NCI-H187 treated with DMSO at 0.1 percent for 48 hours (cell line): ENCODE measurements at places on chromosomes 6 and 20.

DNA sequence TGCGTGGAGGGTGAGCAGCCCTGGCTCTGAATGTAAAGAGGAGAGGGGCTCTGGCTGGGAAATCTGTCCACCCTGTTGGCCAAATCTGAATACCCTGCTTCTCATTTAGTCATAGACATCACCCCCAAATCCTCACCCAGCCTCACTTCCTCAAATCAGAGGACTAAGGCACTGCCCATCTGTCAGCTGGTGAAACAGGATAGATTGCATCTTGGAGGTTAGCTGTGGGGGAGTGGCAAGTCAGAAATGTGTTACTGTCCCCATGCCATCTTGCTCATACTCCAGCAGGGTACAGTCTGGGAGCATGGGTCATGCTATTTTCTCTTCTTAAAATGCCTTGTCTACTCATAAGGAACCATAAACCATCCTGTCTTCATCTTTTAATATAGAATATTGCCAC is 9.5 kb upstream of the DTNBP1 start:
- DNase-seq: no peak

DNA sequence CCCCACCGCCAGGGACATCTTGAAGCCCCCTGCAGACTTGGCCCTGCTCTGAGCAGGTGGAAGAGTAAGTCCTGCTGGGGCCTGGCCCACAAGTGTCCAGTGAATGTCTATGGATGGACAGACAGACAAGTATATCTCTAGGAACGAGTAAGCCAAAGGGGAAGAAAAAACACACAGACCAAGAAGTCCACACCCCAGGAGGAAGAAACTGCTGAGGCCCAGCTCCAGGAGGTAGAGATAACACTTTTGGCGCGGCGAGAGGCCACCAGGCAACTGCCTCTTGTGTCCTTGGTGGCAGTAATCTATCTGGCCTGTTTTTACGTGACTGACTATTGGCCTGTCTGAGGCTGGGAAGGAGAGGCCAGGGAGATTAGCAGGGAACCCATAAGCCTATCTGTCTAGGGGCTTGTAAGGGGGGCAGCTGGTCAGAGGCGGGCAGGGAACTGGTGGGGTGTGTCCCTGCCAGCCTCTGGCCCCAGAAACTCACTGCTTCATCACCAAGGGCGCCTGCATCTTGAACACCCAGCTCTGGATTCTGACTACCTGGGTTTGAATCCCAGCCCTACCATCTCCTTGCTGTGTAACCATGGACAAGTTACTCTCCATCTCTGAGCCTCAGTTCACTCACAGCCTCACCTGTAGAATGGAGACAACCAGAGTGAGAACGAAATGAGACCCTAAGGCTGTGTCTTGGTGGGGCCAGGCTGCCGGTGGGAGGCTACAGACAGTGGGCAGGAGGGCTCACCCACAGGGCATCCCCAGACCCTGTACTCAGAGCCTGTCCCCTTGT is 31.3 kb downstream of the C20orf203 start:
- DNase-seq: no peak

- DNase-seq: no peak
Observed at GRCh38 chr6:169158691-169159090, 95.0 kb downstream of the THBS2 start.

- DNase-seq: no peak
Observed at GRCh38 chr6:10849901-10850300, 11.6 kb upstream of the MAK start.

DNA sequence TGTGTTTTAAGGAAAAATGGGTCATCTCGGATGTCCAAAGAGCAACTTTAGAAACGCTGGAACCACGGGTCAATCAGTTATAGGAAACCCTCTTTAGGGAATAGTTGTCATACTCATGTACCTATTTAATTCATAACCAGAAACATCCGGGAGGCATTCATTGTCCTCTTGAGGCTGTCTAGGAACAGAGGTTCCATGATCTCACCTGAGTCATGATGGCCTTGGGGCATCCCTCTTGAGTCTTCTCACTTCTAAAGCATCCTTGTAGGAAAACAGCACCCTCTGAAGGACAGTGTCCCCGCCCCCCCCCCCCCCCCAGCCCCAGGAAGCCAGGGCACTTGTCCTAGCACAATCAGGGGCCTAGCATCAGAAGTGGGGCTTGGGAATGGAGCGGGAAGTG is 46.3 kb upstream of the CDH4 start:
- no peak for DNase-seq

- no peak for DNase-seq
Observed at GRCh38 chr6:156963712-156964700, 186.8 kb downstream of the ARID1B start.

GRCh38 chr6:5468586-5468985 is 207.3 kb downstream of the FARS2 start:
- no peak for DNase-seq

GRCh38 chr6:42781796-42782688 is at the start of gene BICRAL:
BICRAL (plus strand) TSS chr6:42782052; CDS start chr6:42822023, 39,971 bp downstream.
- DNase-seq: no peak

GRCh38 chr6:70299456-70299855 is 3.4 kb downstream of the COL9A1 start:
- DNase-seq: no peak

DNA sequence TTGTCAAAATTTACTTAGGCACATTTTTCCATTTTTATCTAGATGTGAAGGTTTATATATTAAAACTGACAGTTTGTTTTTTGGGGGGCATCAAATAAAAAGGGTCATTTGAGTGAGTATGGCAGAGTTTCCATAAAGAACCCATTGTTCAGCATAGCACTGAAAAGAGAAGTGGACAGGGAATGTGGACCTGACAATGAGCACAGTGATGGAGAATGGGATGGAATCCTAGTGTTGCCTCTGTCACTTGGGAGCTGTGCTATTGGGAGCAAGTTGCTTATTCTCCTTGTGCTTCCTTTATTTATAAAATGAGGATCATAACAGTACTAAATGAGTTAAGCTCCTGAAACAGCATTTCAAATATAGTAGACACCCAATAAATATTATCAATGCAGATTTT is 130.7 kb upstream of the SIM1 start:
- no peak for DNase-seq

GRCh38 chr6:9806195-9806594 is 608.7 kb downstream of the TFAP2A start:
- no peak for DNase-seq

DNA sequence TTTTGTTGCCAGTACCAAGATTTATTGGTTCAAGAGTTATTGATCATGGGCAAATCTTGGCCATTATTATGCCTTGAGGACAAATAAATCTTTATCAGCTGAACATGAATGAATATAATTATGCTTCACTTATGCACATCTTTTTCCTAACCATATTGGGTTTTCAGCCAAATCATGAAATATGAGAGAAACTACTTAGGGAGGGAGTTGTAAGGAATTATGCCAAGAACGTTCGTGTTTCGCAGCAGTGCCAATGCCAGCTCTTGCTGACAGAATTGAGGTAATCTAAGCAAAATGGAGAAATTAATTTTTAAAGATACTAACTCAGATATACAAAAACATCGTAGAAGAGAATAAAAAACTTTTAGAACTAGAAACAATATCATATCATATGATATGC is 301.1 kb upstream of the SASH1 start:
- DNase-seq: no peak

- DNase-seq: no peak
Observed at GRCh38 chr6:73123632-73124329, 101.5 kb downstream of the KHDC1L start.

GRCh38 chr6:119799596-119800509 is 450.3 kb upstream of the MAN1A1 start:
- no peak for DNase-seq

GRCh38 chr6:48476257-48476656 is 365.3 kb upstream of the PTCHD4 start:
- no peak for DNase-seq

DNA sequence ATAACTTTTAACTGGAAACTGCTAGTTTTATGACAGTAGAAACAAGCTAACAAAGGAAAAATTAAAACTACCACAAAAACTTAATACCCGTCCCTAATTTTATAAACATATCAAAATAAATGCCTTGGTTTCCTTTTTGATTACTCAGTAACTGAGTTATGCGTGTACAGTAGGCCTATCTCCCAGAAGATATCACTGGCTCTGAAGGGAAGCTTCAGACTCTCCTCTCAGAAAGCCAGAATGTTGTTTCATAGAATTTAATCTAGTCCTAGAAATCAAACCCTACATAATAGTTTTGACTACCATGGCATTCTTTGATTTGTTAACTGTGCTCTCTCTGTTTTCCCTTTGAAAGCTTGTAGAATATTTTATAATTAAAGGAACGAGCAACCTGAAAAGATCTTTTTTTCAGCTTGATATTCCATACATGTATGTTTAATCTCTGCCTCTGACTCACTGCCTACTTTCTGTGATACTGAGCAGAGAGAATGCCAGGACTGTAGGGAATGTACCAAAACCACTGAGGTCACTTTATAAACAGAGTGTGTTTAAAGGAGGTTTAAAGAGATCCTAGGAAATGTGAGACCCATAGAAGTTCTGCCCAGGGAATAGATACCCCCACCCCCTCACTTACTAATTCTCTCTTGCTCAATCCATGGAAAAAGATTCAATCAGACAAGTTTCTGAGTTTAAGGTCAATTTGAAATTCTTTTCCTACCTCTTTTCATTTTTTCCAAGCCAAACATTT is 311.5 kb downstream of the HDGFL1 start:
- no peak for DNase-seq

- DNase-seq: no peak
Observed at GRCh38 chr6:142696123-142697000, 248.6 kb downstream of the HIVEP2 start.

- DNase-seq: no peak
Observed at GRCh38 chr6:99318566-99318965, 30.9 kb downstream of the FAXC start.

DNA sequence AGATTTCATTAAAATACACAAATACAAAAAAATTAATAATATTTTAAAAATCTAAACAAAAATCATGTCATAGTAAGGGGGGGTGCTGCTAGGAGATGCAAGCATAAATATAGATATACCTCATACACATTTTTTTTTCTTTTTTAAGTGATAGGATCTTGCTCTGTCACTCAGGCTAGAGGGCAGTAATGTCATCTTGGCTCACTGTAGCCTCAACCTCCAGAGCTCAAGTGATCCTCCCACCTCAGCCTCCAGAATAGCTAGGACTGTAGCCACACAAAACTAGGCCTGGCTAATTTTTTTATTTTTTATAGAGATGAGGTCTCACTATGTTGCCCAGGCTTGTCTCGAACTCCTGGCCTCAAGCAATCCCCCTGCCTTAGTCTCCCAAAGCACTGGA is 90.8 kb downstream of the HACE1 start:
- no peak for DNase-seq

DNA sequence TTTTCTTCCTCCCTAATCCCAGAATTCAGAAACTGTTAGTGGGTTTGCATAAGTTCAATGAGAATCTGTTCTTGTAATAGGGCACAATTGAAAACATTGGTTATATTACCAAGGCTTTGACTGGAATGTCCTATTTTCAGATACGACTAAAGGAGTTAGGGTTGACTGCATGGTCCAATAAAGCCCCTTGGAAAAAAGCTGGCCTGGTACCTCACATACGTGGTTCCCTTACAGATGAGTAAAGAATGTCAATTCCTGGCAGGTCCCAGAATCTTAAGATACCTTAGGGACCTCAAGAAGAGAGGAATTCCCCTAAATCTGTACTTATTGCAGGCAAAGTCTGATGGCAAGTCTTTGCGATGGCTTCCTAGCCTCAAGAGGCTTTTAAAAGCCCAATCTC is 4.6 kb downstream of the PPDPF start:
- DNase-seq: no peak

GRCh38 chr20:58715801-58716475 is 23.3 kb downstream of the NPEPL1 start:
- no peak for DNase-seq

DNA sequence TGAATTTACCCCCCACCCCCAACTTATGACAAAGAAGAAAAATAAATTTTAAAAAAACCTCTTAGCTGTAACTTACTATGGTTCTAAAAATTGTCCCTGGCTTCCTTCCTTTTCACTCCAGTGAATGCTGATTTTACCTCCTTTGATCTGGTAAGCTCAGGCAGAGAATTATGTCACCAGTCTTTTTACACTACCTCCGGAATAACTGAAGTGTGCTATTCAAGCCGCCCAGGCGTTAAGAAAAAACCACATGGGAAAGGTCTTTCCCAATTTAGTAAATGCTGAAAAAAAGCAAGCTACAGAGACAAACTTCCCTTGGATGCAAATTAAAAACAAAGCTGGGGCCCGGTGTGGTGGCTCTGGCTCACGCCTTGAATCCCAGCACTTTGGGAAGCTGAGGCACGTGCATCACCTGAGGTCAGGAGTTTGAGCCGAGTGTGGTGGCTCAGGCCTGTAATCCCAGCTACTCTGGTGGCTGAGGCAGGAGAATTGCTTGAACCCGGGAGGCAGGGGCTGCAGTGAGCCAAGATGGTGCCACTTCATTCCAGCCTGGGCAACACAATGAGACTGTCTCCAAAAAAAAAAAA is 12.4 kb downstream of the SNX5 start:
- no peak for DNase-seq

GRCh38 chr6:107554918-107555317 is 65.0 kb downstream of the SOBP start:
- DNase-seq: no peak

DNA sequence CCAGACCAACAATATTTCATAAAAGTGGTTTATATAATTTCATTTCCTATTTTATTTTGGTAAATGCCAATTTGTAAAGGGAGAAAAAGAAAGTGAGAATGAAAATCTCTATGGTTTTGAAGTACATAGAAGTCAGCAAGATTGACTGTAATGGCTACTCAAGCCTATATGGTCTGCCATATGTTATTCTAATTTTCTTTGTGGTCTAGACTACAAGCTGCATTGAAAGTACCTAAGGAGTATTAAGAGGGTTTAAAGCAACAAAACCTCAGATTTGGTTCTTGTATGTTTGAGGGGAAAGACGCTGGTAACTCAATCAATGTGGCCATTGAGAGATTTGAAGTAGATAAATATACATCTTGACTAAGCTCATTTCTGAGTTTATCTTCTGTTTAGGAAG is 193.5 kb upstream of the EYA4 start:
- no peak for DNase-seq

DNA sequence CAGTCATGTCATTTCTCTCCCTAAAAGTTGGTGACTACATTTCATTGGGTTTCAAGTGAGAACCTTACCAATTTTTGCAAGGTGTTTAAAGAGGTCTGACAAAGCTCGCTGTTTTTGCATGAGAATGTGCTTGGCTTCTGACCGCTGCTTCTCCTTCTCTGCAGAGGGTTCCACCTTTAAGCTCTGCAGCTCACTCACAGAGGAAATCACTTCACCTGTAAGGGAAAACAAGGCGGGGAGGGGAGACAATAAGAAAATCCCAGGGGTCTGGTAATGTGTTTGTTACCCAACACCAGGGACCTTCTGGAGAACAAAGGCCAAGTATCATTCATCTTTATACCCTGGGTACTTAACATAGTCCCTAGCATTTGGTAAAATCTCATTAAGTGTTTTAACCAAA is 40.0 kb upstream of the LYRM2 start:
- no peak for DNase-seq

DNA sequence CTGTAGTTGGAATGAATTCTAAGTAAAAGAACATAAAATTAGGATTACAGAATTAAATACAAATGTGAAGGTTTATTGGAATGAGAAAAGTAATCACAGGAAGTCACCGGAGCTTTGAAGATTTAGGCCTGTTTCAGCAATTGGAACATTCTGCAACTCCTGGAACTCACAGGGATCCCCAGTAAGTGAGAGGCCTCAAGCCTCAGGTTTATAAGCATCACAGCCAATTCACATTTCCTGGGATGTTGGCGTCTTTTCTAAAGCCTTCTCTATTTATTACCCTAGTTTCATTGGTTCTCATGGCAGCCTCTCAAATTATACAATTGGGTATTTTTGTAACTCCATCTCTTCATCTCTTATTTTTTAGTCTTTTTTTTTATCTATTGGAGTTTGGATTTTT is 90.4 kb upstream of the HIVEP1 start:
- no peak for DNase-seq

- DNase-seq: no peak
Observed at GRCh38 chr6:131281471-131282270, 146.4 kb downstream of the AKAP7 start.
